Colonic mucosa (tissue), 4 donors: ENCODE measurements at places on chromosomes 12 and 14. TPM values are rescaled to one million over a fixed set of nuclear protein-coding genes. Genes with fewer than 3 reads are reported as not detected.

SRGAP1 gene
- total RNA-seq: 9.8 TPM

ARL6IP4 gene
- total RNA-seq: 130 TPM

RNASE2 gene
- total RNA-seq: 1.1 TPM

CATSPERB gene
- 2.9 TPM for total RNA-seq

GPX2 gene
- total RNA-seq: 682 TPM

PARP11 gene
- total RNA-seq: 5.5 TPM

TAS2R8 gene
- not detected for total RNA-seq

SERPINA10 gene
- 0.48 TPM for total RNA-seq

MIP gene
- not detected for total RNA-seq

OASL gene
- total RNA-seq: 7.0 TPM

SLC38A4 gene
- 2.8 TPM for total RNA-seq

MIPOL1 gene
- 4.9 TPM for total RNA-seq

PAN2 gene
- 68.0 TPM for total RNA-seq

FAM216A gene
- total RNA-seq: 1.6 TPM

KLHL33 gene
- total RNA-seq: 0.05 TPM

CIT gene
- 12.6 TPM for total RNA-seq

CYP27B1 gene
- total RNA-seq: 1.6 TPM

PTPRQ gene
- total RNA-seq: not detected

CELA1 gene
- total RNA-seq: not detected

GPRC5D gene
- total RNA-seq: not detected

TMEM132C gene
- total RNA-seq: 0.42 TPM

GZMH gene
- total RNA-seq: 0.59 TPM

ANKRD33 gene
- not detected for total RNA-seq

RBM19 gene
- total RNA-seq: 13.5 TPM

BICDL1 gene
- total RNA-seq: 5.0 TPM

PPP1R12A gene
- total RNA-seq: 79.2 TPM

ANG gene
- 50.0 TPM for total RNA-seq

C12orf54 gene
- total RNA-seq: not detected

CAPZA3 gene
- total RNA-seq: not detected

POTEM gene
- not detected for total RNA-seq
